CD4-positive, alpha-beta T cell (primary cell): ENCODE measurements at places on chromosomes 2 and 18. TPM values are rescaled to one million over a fixed set of nuclear protein-coding genes. Genes with fewer than 3 reads are reported as not detected.

DNA sequence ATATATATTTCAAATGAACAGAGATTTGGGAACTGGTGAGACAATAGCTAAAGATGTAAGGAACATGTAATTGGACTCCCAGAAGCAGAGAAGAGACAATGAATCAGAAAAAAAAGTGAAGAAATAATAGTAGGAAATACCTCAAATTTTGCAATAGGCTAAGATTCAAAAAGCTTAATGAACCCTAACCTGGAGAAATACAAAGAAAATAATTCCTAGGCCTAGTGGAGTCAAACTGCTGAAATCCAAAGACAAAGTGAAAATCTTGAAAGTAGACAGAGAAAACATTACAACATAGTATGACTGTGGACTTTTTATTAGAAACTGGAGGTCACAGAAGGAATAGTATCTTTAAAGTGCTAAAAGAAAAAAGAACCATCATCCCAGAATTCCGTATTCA is 76.7 kb downstream of the LAMA3 start:
- no peak for DNase-seq

DNA sequence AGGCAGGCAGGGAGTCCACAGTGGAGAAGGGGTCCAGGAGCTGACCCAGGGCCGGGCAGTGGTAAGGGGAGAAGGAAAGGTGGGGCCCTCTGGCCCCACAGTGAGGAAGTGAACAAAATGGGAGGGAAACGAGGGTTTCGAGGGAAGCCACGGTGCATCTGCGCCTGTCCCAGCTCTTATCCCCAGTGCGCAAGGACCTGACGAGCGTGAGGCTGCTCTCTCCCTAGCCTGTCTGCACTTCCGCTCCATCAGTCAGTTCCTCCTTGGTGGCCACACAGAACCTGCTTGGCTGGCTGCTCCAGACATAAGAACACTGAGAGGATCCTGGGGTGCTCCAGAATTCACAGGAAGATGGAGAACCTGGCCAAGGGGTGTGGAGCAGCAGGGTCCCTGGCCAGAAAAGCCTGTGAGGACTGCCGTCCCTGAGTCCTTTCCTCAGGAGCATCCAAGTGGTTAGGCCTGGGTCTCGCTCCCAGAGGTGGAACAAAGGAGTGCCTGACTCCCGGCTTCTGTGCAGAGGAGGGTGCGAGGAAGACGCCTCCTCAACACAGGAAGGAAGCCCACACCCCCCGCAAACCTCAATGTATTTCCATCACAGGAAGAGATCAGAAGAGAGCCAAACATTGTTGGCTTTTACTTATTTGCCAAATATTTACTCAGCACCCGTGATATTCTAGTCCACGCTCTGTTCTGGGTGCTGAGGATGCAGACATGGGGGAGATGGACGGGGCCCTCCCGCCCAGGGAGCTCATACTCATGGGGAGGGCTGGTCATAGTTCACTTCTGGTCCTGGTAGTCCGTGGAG is 43.7 kb upstream of the SEMA4C start:
- peak; percentile 54 for DNase-seq

DNA sequence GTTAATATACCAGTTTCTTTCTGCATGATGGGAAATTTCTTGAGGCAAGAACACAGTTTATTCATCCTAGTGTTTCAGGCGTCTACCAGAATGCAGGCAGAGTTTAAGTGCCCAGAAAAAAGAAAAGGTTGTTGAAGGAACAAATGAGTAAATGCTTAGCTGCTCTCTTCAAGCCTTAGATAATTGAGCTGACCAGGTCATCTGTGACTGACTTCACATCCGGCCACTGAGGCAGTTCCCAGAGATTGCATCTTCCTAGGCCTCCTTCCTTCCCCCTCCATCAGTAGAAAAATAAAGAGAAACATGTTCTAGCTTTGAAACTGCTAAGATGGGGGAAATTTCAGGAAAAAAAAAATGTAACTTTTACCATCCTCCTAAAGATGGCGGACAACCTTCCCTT is 9.4 kb upstream of the TMEM163 start:
- no peak for DNase-seq

Gene FBXO36
- 0.52 TPM for total RNA-seq

GRCh38 chr2:215966951-215967350 is 46.4 kb downstream of the MREG start:
- no peak for DNase-seq

Gene SETBP1
- total RNA-seq, result 0.41 TPM

GRCh38 chr2:174210862-174211261 is 37.5 kb downstream of the OLA1 start:
- no peak for DNase-seq
